Smooth muscle cell of the umbilical artery (primary cell): ENCODE measurements at places on chromosomes 3 and 15. TPM values are rescaled to one million over a fixed set of nuclear protein-coding genes. Genes with fewer than 3 reads are reported as not detected.

The GOLGA8S gene
- 0.05 TPM in 1 of 2 replicates, not detected in the other for total RNA-seq

The MFGE8 gene
- total RNA-seq: 447 and 508 TPM in 2 replicates

The C2CD4B gene
- not detected in 2 replicates for total RNA-seq

The LSM3 gene
- 5.4 and 7.7 TPM in 2 replicates for total RNA-seq

The GXYLT2 gene
- total RNA-seq: 30.8 and 74.2 TPM in 2 replicates

The KLHL40 gene
- total RNA-seq: not detected in 2 replicates

The ATP13A5 gene
- not detected in 2 replicates for total RNA-seq

The MINDY2 gene
- 36.4 and 45.1 TPM in 2 replicates for total RNA-seq

The COL7A1 gene
- total RNA-seq: 52.0 and 55.2 TPM in 2 replicates

The MUSTN1 gene
- not detected in 2 replicates for total RNA-seq

The PLSCR2 gene
- total RNA-seq: not detected in 2 replicates

The TMCO5A gene
- not detected in 2 replicates for total RNA-seq

The WDR73 gene
- total RNA-seq: 22.2 and 28.5 TPM in 2 replicates

The SLC35G2 gene
- 4.5 and 9.0 TPM in 2 replicates for total RNA-seq

The MAN2A2 gene
- total RNA-seq: 13.7 and 27.2 TPM in 2 replicates

The FYTTD1 gene
- total RNA-seq: 63.8 and 79.7 TPM in 2 replicates

The ARPIN gene
- 7.4 and 8.6 TPM in 2 replicates for total RNA-seq

The SMAD3 gene
- 43.4 and 85.0 TPM in 2 replicates for total RNA-seq

The RARB gene
- 50.8 and 51.6 TPM in 2 replicates for total RNA-seq

The SCN11A gene
- total RNA-seq: not detected in 2 replicates

The FBXO40 gene
- not detected in 2 replicates for total RNA-seq

The CLEC3B gene
- total RNA-seq: not detected in 2 replicates

The ZBTB47 gene
- total RNA-seq: 31.8 and 33.4 TPM in 2 replicates

The WDR93 gene
- total RNA-seq: under 0.01 TPM in 1 of 2 replicates, not detected in the other

The PIK3R4 gene
- 24.6 and 31.8 TPM in 2 replicates for total RNA-seq

The ROPN1 gene
- not detected in 2 replicates for total RNA-seq

The DUOXA2 gene
- not detected in 2 replicates for total RNA-seq

The ACOX2 gene
- total RNA-seq: 7.0 and 13.4 TPM in 2 replicates

The SCAMP2 gene
- 19.0 and 35.3 TPM in 2 replicates for total RNA-seq

The SCG3 gene
- total RNA-seq: not detected in 2 replicates

The PSTPIP1 gene
- not detected in 2 replicates for total RNA-seq

The ITPKA gene
- total RNA-seq: 0.59 and 1.8 TPM in 2 replicates

The GNAT1 gene
- not detected in 2 replicates for total RNA-seq

The QTRT2 gene
- 17.8 and 20.6 TPM in 2 replicates for total RNA-seq

The LEKR1 gene
- total RNA-seq: 0.14 and 0.59 TPM in 2 replicates

The ALDH1L1 gene
- total RNA-seq: not detected in 2 replicates

The GPR27 gene
- total RNA-seq: not detected in 2 replicates

The NUP210 gene
- 0.09 and 0.30 TPM in 2 replicates for total RNA-seq

The VWA5B2 gene
- not detected in 2 replicates for total RNA-seq
